ENCODE measurements at places on chromosomes 3 and 15. TPM values are rescaled to one million over a fixed set of nuclear protein-coding genes. Genes with fewer than 3 reads are reported as not detected.

PLCH1 gene
- not detected for total RNA-seq

CCDC54 gene
- not detected for total RNA-seq

UCN2 gene
- total RNA-seq = not detected

TMEM212 gene
- total RNA-seq = not detected

TM4SF18 gene
- not detected for total RNA-seq

CHST13 gene
- 0.42 TPM for total RNA-seq

DNA sequence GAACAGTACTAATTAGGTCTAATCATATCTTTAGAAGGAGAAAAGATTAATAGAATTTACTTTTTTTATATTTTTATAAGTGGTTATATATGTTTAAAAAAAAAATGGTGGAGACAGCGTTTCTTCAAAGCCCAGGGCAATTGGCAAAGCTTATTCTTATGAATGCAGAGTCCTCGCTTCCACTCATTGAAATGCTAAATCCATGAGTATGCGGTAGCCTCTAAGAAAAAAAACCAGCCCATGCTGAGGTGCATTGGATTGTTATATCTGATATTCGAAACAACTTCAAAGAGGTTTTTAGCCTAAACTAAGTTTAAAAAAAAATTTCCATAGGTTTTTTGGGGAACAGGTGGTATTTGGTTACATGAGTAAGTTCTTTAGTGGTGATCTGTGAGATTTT lies 142.8 kb downstream of the GOLIM4 start:
- H3K27ac ChIP-seq = no peak overlapping the region
- H3K27me3 ChIP-seq = no peaks in the 10 kb centered on the region
- H3K36me3 ChIP-seq = no peaks in the 10 kb centered on the region

GRCh38 chr15:89243046-89243690 lies 611 bp upstream of the FANCI start:
- no peaks in the 10 kb centered on the region for H3K27me3 ChIP-seq
- H3K4me1 ChIP-seq = peaks cover 14% of the 10 kb centered on the region
- H3K36me3 ChIP-seq = no peaks in the 10 kb centered on the region
- no peak for DNase-seq

DNA sequence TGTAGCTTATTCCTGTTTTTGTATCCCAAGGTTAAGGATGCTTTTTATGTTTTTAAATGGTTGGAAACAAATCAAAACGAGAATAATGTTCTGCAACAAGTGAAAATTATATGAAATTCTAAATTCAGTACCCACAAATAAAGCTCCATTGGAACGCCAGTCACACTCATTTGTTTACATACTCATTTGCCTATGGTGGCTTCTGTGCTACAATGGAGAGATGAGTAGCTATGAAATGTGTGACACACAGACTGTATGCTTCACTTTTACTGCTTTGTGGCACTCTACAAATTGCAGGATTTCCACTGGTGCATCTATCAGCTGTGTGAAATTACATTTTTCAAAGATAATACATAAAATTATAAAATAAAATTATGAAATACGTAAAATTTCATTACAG lies 112.2 kb upstream of the TSPAN3 start:
- H3K4me3 ChIP-seq = no peak overlapping the region
- H3K36me3 ChIP-seq = no peaks in the 10 kb centered on the region
- H3K27me3 ChIP-seq = no peaks in the 10 kb centered on the region
- DNase-seq = no peak
- H3K27ac ChIP-seq = no peak overlapping the region

DNA sequence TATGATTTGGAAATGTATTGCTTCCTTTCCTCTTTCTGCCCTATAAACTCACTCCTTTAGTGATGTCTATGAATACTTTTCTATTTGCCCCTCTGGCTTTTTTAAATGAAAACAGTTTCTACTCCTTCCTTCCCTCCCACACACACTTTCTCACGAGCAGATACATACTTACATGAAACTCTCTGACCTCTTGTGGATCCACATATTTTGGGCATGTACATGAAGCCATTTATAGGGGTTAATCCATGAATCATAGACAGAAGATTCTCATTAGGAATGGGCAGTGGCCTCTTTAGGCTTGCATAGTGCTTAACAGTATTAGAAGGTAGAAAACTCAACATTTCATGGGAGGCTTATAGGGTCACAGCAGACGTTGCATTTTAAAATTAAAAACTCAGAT lies 24.8 kb downstream of the ANAPC13 start:
- H3K36me3 ChIP-seq = no peaks in the 10 kb centered on the region
- H3K4me1 ChIP-seq = no peaks in the 10 kb centered on the region
- no peaks in the 10 kb centered on the region for H3K27me3 ChIP-seq
- no peak for DNase-seq
- H3K4me3 ChIP-seq = no peak overlapping the region

- no peaks in the 10 kb centered on the region for H3K36me3 ChIP-seq
- no peak overlapping the region for H3K4me3 ChIP-seq
- DNase-seq = no peak
- peaks cover 10% of the 10 kb centered on the region for H3K4me1 ChIP-seq
These were observed 319.6 kb upstream of the TGFBR2 start for GRCh38 chr3:30286811-30287210.

DNA sequence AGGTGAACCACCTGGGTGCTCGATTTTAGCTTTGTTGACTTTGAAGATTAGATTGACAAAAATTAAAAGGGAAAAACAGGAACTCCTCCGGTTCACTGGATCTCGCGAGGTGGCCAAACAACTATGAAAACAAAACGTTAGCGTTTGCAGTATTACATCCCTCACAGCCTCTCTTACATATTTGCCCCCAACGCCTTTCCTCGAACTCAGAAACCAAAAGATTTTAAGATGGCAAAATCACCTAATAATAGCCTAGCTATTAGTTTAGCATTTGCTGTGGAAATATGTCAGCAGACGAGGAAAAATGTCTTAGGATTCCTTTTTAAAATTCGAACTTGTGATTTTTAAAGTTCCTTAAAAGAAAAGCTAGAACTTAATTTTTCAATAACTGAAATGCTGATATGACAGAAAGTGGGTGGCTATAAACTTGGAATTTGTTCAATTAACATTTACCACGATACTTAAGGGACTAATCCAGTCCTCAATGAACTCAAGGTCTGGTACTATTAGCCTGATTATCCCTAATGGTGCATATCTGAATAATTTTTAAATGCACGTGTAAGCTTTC lies 491 bp upstream of the SENP7 start:
- H3K27ac ChIP-seq = peak overlapping the region; percentile 84
- no peaks in the 10 kb centered on the region for H3K36me3 ChIP-seq
- H3K27me3 ChIP-seq = no peaks in the 10 kb centered on the region
- peaks cover 60% of the 10 kb centered on the region for H3K4me1 ChIP-seq
- DNase-seq = no peak
- H3K4me3 ChIP-seq = peak overlapping the region; percentile 88

- no peak overlapping the region for H3K27ac ChIP-seq
- H3K4me3 ChIP-seq = no peak overlapping the region
- H3K27me3 ChIP-seq = no peaks in the 10 kb centered on the region
- no peaks in the 10 kb centered on the region for H3K4me1 ChIP-seq
- DNase-seq = no peak
- no peaks in the 10 kb centered on the region for H3K36me3 ChIP-seq
These were observed 27.9 kb upstream of the STRIT1 start for GRCh38 chr3:155321418-155321817.

DNA sequence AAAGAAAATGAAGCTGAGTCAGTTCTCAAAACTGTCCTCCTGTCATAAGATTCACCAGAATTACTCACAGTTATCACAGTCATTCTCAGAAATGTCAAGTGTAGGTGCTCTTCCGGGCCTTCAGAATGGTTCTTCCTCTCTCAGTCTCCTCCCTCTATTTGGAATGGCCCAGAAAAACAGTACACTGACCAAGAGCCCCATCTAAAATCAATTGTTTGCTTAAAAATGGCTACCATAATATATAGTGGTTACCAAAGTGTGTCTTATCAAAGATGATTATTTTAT lies 99.8 kb downstream of the MECOM start:
- no peaks in the 10 kb centered on the region for H3K27me3 ChIP-seq
- no peaks in the 10 kb centered on the region for H3K36me3 ChIP-seq
- H3K27ac ChIP-seq = no peak overlapping the region
- H3K4me1 ChIP-seq = no peaks in the 10 kb centered on the region
- no peak overlapping the region for H3K4me3 ChIP-seq
- DNase-seq = no peak

DNA sequence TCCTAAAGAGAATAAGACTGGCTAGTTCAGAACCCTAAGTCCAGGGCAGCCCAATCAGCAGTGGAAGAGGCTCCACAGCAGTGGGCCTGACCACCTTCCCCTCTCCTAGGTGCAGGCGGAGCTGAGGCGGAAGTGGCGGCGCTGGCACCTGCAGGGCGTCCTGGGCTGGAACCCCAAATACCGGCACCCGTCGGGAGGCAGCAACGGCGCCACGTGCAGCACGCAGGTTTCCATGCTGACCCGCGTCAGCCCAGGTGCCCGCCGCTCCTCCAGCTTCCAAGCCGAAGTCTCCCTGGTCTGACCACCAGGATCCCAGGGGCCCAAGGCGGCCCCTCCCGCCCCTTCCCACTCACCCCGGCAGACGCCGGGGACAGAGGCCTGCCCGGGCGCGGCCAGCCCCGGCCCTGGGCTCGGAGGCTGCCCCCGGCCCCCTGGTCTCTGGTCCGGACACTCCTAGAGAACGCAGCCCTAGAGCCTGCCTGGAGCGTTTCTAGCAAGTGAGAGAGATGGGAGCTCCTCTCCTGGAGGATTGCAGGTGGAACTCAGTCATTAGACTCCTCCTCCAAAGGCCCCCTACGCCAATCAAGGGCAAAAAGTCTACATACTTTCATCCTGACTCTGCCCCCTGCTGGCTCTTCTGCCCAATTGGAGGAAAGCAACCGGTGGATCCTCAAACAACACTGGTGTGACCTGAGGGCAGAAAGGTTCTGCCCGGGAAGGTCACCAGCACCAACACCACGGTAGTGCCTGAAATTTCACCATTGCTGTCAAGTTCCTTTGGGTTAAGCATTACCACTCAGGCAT lies 33.7 kb downstream of the VIPR1 start:
- DNase-seq = peak; percentile 43
- H3K4me3 ChIP-seq = no peak overlapping the region
- no peaks in the 10 kb centered on the region for H3K36me3 ChIP-seq
- H3K27me3 ChIP-seq = no peaks in the 10 kb centered on the region

DNA sequence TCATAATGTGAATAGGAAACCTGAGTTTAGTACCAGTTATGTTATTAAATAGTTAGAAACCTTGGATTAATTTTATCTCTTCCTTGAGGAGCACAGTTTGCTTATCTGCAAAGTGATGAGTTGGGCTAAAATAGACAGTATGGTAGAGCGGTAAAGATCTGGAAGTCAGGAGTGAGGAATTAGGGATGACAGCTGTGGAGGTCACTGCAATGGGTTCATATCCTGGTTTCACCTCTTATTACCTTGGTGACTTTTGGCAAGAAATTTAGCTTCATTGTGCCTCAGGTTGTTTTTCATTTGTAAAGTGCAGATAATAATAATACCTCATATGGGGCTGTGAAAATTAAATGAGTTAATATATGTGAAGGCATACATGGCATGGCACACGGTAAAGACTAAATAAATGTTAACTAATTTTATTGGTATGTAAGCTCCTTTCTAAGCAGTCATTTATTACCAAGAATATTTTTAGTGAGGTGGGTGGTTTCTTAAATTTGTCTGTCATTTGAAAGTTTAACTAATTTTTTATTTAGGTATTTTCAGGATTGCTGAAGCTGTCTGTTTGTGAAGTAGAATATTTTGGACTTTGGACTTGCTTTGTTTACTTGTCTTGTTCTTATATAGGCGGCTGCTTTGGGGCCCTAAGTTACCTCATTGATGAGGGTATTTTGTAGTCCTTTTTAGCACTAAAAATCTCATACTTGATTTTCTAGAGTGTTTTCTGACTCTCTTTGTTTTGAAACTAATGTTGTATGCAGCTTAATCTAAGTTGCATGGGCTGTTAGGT lies 41.8 kb downstream of the SLMAP start:
- H3K27me3 ChIP-seq = no peaks in the 10 kb centered on the region

- no peaks in the 10 kb centered on the region for H3K27me3 ChIP-seq
- no peak overlapping the region for H3K27ac ChIP-seq
- no peaks in the 10 kb centered on the region for H3K36me3 ChIP-seq
- no peak overlapping the region for H3K4me3 ChIP-seq
- DNase-seq = no peak
- peaks cover 23% of the 10 kb centered on the region for H3K4me1 ChIP-seq
These were observed 2.2 kb upstream of the SENP2 start for GRCh38 chr3:185583925-185584324.

- DNase-seq = no peak
- H3K4me1 ChIP-seq = no peaks in the 10 kb centered on the region
- H3K27ac ChIP-seq = no peak overlapping the region
- no peak overlapping the region for H3K4me3 ChIP-seq
- no peaks in the 10 kb centered on the region for H3K36me3 ChIP-seq
These were observed 605.0 kb upstream of the CBLB start for GRCh38 chr3:106473576-106474475.

DNA sequence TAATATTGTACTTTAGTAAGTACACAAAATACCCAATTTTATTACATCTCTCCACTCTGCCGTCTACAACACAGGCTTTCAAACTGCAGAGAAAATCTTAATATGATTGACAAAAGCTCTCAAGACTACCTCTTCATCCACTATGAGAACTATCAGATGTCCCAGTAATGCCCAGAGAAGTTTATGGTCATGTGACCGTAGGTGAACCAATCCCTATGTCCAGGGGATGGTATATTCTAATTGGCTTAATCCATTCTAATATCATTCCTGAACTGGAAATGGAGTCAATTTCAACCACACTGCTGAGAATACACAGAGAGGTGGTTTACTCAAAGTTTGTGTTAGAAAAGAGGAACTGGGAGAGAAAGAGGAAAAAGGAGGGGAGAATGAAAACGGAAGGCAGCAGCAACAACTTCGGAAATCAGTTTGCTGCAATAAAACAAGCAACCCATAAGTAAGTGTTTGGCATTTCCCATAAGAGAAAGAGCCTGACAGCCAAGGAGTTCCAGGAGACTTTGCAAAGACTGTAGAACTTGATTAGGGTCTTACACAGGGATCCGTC lies 7.3 kb downstream of the SST start:
- no peak overlapping the region for H3K27ac ChIP-seq
- DNase-seq = no peak
- no peaks in the 10 kb centered on the region for H3K27me3 ChIP-seq
- no peak overlapping the region for H3K4me3 ChIP-seq
- no peaks in the 10 kb centered on the region for H3K36me3 ChIP-seq

- no peak overlapping the region for H3K27ac ChIP-seq
- no peaks in the 10 kb centered on the region for H3K4me1 ChIP-seq
- H3K4me3 ChIP-seq = no peak overlapping the region
- DNase-seq = no peak
These were observed 48.4 kb downstream of the DTWD1 start for GRCh38 chr15:49669288-49669687.

DNA sequence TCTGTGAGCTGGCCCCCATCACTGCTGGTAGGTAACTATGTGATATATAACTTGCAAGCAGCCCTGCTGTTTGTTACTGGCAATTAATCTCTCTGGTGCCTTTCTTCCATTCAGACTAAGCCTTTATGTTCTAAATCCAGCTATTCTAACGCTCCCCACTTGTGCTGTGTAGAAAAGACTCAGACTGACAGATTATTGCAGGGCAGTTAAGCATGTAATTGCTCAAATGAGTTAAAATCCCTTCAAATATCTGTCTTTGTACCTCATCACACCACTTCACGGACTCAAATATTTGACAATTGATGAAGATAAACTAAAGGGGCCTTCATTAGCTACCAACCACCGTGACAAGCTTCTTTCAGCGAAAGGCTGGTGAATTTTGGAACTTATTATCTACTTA lies 416.2 kb downstream of the NR2F2 start:
- no peaks in the 10 kb centered on the region for H3K4me1 ChIP-seq
- H3K4me3 ChIP-seq = no peak overlapping the region
- no peaks in the 10 kb centered on the region for H3K27me3 ChIP-seq
- H3K27ac ChIP-seq = no peak overlapping the region

All from CD4-positive, alpha-beta memory T cell (primary cell).